ENCODE measurements at places on chromosomes 2 and 18. TPM values are rescaled to one million over a fixed set of nuclear protein-coding genes. Genes with fewer than 3 reads are reported as not detected.

Gene MTIF2
- 63.9 TPM for total RNA-seq

Gene C2orf15
- 1.0 TPM for total RNA-seq

Gene REG3A
- total RNA-seq = not detected

Gene RBKS
- total RNA-seq = 2.2 TPM

Gene RSAD2
- total RNA-seq = 2.8 TPM

Gene SLC9A4
- 0.84 TPM for total RNA-seq

Gene SCN9A
- 6.3 TPM for total RNA-seq

Gene GYPC
- total RNA-seq = 59.0 TPM

Gene RTP5
- total RNA-seq = not detected

Gene RNU2-63P
- not detected for total RNA-seq

Gene ITGB6
- total RNA-seq = 0.29 TPM

Gene TXNL4A
- 86.6 TPM for total RNA-seq

Gene MYO7B
- total RNA-seq = 6.1 TPM

Gene SLC25A12
- total RNA-seq = 30.8 TPM

Measured in A172 (cell line).